Kidney tubule cell (primary cell): ENCODE measurements at places on chromosomes 6 and 20.
A peak's percentile ranks its signal among the peaks of the same experiment; 100 is the strongest.

- DNase-seq, result no peak
Observed at GRCh38 chr6:36539814-36540568, 7.3 kb downstream of the STK38 start.

DNA sequence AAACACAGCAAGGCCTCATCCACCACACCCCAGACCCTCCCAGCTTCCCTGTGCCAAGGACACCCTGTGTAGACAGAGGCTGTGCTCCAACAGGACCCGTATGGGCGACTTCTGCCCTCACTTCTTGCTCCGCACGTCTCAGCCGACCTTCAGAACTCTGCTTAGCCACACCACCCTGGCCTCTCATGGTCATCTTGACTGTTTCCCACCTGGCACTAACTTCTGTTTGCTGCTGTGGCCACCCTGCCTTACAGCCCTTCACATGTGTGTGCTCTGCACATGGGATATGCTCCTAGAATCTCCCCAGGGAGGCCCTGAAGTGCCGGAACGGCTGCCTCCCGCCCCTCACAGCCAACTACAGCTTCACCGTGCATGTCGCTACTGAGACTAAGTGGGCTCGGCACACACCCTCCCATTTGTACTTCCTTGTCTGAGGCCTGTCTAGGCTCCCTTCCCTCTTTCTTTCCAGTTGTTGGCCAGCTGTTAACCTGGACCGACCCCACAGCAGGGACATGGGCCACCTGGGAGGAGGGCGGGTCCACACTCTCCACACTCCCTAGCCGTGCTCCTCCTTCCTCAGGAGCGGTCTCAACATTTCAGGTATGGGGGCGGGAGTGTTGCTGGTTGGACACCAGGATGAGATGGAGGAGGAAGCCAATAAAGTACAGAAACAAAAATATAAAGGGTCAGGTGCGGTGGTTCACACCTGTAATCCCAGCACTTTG is 69.6 kb downstream of the PYGB start:
- DNase-seq, result no peak

- no peak for DNase-seq
Observed at GRCh38 chr20:48766961-48767960, 60.5 kb downstream of the PREX1 start.

GRCh38 chr20:63744158-63744557 is 4.6 kb downstream of the SLC2A4RG start:
- no peak for DNase-seq

DNA sequence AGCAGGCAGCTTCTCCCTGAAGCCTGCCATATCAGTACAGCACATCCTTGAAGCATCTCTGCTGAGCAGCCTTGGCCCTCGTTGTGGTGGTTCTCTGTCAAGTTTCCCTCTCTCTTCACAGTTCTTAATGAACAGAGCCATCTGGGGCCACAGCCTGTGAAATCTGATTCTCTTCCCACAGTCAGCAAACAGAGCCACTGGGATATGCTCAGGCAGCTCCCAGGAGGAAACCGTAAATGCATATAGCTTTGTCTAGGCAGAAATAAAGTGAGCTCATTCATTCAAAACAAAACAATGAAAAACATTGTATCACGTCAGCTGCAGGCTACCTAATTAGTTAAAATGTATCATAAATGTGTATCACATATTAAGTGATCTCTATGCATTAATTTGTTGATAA is 80.3 kb downstream of the TBC1D7 start:
- no peak for DNase-seq

GRCh38 chr6:44057238-44057930 is 69.9 kb downstream of the MRPL14 start:
- no peak for DNase-seq

GRCh38 chr6:140372064-140372463 is 997.6 kb upstream of the CITED2 start:
- DNase-seq, result no peak

DNA sequence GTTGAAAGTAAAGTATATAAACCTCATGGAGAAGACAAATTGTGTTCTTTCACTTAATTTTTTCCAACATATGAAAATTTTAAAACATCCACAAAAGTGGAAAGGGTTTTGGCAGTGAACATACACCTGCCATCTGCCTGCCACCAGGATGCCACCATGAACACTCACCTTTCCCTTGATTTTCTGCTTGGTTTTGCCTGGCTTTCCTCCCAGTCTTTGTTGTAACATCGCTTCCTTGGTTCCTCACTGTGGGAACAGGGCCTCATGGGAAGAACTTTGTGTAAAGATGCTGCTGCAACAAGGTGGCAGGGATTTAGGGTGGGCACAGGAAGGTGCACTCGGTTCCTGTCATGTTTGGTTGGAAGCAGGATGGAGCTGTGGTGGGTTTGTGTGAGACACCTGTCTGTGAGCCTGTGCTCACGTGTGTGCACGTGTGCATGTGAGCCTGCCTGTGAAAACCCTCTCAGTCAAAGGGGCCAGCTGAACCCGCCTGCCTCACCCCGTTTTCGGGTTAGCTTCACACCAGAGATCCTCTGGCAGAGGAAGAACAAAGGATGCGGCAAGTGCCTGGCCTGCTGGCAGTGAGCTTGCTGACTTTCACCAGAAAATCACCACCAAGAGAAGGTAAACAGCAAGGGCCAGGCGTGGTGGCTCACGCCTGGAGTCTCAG is 11.0 kb upstream of the RBM38 start:
- no peak for DNase-seq

GRCh38 chr6:42423244-42423643 is 28.5 kb downstream of the TRERF1 start:
- DNase-seq, result no peak

DNA sequence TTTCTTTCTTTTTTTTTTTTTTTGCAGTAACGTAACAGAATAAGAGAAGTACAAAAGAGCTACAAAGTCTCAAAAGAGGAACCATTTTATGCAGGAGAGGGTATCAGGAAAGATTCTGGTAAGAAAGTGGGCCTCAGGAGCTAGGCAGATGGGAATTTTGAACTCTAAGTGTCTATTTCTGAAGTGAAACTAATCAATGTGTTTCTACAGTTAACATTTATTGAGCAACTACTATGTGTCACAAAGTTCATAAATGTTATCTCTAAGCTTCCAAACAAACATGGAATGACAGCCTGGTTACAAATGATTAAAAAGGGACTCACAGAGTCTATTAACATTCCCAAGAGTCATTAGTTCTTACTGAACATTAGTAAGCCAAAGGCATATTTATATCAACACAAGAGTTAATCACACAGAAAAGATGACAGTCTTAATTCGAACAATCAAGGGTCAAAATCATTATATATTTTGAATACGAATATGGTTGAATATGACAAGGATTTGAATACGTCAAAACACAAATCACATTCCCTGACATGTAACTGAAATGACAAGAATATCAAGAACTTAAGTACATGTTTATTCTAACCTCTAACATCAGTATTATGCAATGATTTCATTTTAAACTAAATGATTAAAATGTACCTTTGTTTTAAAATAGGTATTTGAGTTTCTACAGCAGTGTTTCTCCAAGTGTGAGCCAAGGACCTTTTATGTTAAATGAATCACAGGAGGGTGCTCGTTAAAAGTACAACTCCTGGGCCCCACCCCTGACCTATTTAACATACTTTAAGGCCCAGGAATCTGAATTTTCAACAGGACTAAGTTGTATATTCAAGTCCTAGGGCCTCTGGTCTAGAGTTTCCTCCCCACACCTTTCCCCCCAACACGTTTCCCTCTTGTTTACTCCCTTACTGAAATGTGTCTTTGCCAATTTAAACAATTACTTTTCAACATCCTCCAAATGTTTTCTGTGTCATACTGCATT is 89.7 kb downstream of the ATXN1 start:
- no peak for DNase-seq

- DNase-seq, result no peak
Observed at GRCh38 chr6:40391851-40392517, 195.2 kb downstream of the LRFN2 start.

DNA sequence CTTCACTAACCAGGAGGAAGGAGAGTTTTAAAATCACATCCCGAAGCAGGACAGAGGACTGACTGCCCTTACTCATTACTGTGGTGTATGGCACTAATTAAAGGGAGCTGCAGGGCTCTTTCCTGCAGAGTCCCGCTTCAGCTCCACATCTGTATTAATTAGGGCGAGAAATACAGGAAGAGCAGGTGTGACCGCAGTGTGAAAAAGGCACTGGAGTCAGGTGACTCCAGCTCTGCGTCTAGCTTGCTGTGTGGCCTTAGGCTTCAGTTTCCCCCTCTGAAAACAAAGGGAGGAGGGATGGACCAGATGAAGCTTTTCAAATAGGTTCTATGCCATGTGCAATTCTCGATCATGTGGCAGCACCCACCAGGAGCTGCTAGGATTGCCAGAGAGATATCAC is 34.0 kb downstream of the KIAA1755 start:
- DNase-seq, result no peak

GRCh38 chr6:90202156-90202555 is 94.5 kb downstream of the BACH2 start:
- no peak for DNase-seq

DNA sequence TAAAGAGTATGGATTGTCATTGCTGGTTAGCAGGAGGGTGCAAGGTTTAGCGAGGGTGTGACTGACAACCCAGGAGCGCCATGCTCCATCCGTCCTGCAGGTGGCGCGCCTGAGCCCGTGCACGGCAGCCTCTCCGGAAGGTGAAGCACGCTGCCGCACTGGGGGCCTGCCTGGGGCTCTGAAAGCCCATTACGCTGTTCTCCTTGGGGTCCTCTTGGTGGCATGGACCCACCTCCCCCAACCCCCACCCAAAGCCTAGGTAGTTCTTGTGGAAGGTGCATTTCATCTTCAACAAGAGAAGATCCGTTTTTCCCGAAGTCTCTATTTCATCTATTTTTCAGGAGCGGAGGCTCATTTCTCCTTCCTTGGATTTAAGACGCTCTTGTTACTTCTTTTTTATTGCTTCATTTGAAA is 197.4 kb upstream of the KCNG1 start:
- DNase-seq, result peak; percentile 17
